ENCODE measurements at places on chromosomes 7 and 10. TPM values are rescaled to one million over a fixed set of nuclear protein-coding genes. Genes with fewer than 3 reads are reported as not detected.

DNA sequence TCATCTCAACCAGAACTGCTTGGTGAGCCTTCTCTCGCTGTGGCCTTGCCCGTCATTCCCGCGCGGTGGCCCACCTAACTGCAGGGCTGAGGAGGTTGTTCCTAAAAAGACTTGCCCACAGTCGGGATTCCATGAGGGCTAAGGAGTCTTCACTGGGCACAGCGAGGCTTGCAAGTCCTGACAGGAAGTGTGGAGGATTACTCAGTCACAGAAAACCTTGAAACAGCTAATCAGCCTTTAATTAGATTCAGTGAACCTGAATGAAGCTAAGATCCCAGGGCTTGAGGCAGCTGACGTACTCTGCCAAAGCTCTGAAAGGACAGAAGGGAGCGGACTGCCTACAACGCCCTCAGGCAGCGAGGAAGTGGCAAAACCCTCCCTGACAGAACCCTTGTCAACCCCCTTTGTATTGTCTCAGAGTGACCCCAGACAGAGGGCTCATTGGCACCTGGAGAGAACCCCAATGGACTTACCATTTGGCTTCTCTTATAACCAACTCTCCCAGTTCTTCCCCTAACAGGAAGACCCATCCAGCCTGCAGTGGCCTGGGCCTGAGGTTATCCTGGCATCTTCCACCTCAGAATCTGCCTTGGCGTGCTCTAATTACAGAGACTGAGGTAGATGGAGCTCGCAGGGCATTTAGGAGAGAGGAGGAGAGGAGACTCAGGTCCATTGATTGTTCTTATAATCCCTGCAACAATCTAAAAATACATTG lies 2.5 kb upstream of the LAMB4 start:
- DNase-seq: peak; percentile 14

DNA sequence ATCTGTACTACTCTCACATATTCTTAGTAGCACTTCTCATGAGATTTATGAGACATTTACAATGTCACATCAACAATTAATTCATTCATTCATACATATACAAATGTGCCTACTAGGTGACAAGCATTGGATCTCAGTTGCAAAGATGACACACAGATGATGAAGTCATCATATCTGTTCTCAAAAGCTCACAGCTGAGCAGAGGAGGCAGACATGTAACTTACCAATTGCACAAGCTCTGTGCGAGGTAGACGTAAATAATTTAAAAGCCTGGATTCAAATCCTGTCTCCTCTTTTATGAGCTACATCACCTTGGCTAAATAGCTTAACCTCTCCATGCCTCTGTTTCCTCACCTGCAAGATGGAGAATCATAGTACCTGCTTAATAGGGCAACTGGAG lies 109.4 kb upstream of the FAM133B start:
- no peak for DNase-seq

GRCh38 chr7:113774182-113774807 lies 144.5 kb downstream of the PPP1R3A start:
- DNase-seq: peak; percentile 61

GRCh38 chr10:30371954-30372353 lies 22.9 kb upstream of the MTPAP start:
- no peak for DNase-seq

Gene NUTM2B
- 0.35 TPM for total RNA-seq

Data from GM23338 (cell line).